ENCODE measurements at places on chromosomes 12 and 14.

DNA sequence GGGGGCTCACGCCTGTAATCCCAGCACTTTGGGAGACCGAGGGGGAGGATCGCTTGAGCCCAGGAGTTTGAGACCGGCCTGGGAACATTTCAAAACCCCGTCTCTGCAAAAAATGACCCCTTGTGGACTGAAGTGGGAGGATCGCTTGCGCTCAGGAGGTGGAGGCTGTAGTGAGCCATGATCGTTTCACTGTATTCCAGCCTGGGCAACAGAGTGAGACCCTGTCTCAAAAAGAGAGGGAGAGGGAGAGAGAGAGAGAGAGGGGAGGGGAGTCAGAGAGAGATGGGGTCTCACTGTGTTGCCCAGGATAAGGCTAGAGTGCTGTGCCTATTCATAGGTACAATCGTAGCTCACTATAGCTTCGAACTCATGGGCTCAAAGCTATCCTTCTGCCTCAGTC lies 2.8 kb downstream of the FGD4 start:
- DNase-seq = no peak

- DNase-seq = peak; percentile 34
Observed at GRCh38 chr12:106118-106591, 39.6 kb downstream of the IQSEC3 start.

- DNase-seq = no peak
Observed at GRCh38 chr12:54014377-54015017, 5.7 kb downstream of the HOXC8 start.

GRCh38 chr14:58731465-58732293 lies 93.9 kb downstream of the DACT1 start:
- DNase-seq = no peak

GRCh38 chr12:48045061-48045846 lies 41.0 kb upstream of the COL2A1 start:
- DNase-seq = no peak

GRCh38 chr14:69354383-69355153 lies 43.5 kb downstream of the ERH start:
- DNase-seq = peak; percentile 61

DNA sequence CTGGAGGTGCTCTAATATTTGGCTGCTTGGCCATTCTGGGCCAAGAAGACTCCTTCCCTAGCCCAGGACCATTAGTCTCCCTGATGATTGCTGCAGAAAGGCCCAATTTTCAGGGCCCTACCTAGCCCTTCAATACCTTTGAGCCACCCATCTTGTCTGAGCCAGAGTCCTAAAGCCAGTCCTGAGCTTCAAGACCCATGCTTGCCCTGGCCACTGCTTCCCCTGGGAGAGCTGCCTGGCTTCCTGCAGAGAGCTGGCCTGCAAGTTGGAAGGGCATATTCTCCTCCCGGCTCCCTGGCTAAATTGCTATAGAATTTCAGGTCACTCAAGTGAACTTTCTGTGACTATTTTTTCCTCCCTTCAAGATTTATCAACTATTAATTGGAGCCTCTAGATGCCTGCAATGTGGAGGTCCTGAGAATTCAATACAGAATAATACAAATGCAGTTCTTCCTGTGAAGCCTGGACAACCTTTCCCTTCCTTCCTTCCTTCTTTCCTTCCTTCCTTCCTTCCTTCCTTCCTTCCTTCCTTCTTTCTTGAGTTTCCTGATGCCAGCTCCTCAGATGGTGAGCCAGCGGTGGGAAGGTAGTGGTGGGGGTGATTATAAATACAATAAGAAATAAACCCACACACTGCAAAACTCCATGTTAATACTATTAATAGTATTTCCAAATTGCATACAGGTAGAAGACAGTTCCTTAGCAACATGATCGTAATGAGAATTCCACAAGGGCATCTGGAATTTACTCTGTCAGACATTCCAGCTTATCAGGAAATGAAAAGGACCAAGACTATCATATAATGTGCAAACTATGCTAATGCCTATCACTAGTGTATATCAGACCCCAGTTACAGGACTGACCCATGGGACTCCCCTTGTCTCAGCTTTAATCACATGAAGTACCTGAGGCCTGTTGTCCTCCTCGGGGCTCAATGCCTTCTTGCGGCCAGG lies 108.1 kb downstream of the ZFP36L1 start:
- DNase-seq = no peak

Data from left colon (tissue), 2 donors.